Activated CD8-positive, alpha-beta T cell treated with anti-CD3 and anti-CD28 coated beads, Interleukin-2, amount 10 ng/mL, durations not matched to agents 7 days and 5 days (primary cell): ENCODE measurements at places on chromosomes 1 and 21.

GRCh38 chr1:152630596-152630995 lies 7.7 kb upstream of the LCE3A start:
- DNase-seq, result no peak

DNA sequence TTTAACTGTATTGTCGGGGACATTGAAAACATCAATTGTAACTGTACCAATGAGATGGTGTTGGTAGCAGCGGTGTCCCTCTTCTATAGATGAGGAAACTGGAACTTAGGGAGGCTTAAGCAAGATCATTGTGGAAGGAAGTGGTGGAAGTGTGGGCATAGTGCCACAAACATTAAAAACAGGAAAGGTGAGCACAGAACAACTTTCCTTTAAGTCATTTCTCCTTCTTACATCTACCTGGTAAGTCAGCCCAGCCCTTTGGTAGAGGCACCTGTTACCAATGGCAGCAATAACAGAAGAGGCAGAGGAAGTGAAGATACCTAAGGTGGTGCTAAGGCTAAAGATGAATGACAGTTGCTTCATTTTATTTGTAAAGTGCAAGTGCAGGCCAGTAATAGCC lies 12.0 kb upstream of the CTSS start:
- no peak for DNase-seq

GRCh38 chr1:169970114-169970513 lies 76.4 kb upstream of the SCYL3 start:
- no peak for DNase-seq

- DNase-seq, result no peak
These were observed 11.2 kb upstream of the ZNF670 start for GRCh38 chr1:247089616-247090375.

- no peak for DNase-seq
These were observed 86.7 kb downstream of the PROX1 start for GRCh38 chr1:214074477-214074876.

- no peak for DNase-seq
These were observed 62.9 kb downstream of the TEX35 start for GRCh38 chr1:178575611-178576361.

DNA sequence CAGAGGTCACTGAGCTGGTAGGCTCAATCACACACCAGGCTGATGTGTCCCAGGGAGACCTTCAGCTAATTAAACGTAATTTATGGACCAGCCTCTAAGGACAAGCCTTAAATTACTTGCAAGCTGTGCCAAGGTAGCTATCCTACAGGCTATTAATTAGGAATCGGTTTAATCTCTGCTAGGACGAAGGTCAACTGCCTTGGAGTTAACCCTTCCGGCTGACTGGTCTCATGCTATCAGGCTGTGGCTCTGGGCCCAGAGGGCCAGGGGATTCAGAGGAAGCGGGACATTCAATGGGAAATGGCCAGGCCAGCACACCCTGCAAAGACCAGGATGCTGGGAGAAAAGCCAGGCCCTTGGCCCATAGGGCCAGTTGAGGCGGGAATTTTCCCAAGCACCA lies 19.0 kb downstream of the DHRS3 start:
- DNase-seq, result no peak

DNA sequence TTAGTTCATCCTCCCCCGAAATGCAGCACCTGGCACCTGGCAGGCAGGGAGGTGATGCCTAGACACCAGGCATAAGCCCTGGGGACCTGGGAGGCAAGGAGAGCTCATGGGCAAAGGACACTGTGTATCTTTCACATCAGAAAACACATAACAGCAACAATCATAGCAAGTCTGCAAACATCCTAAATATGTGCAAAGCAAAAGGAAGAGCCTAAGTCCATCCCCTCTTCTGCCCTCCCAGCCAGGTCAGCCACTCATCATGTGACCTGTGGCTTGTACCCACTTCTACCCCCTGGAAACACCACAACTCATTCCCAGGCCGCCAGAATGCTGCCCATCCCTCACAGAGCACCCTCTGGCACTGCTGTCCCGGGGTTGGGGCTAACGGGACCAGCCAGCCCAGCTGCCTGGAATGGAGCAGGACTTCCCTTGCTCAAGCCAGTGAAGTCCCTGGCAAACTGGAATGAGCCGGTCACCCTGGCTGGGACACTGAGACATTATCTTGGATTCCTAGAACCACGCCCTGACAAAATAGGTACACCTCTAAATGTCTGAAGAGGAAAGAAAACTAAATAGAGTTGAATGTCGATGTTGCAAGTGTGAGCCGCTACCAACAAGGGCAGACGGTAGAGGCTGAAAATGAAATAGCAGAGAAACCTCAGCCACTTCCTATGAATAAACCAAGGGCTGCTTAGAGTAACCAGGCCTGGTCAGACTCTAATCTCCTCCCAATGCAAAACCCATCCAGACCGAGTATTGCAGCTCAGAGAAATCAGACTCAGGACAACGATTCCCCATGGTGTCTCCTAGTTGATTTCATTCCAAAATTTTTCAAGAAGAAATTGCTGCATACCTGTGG lies 29.4 kb downstream of the TMPRSS2 start:
- DNase-seq, result no peak

- no peak for DNase-seq
These were observed 216.3 kb upstream of the CAMK1G start for GRCh38 chr1:209367061-209367772.

GRCh38 chr1:156062189-156062588 lies 1.2 kb downstream of the RAB25 start:
- no peak for DNase-seq

DNA sequence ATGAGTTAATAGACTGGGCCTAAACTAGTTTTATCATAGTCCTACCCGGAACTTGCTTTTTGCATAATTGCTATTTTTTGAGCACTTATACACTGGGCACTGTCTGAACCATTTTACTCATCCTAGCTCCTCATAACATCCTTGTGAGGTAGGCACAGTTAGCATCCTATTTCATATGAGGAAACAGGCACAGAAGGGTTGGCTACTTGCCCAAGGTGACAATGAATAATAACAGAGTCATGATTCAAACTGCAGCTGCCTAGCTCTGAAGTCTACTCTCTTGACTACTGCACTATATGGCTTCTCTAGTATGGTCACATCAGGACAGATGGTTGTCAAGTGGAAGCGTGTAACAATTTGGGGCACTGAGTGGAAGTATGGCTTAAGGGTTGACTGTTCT lies 18.2 kb upstream of the RC3H1 start:
- no peak for DNase-seq

DNA sequence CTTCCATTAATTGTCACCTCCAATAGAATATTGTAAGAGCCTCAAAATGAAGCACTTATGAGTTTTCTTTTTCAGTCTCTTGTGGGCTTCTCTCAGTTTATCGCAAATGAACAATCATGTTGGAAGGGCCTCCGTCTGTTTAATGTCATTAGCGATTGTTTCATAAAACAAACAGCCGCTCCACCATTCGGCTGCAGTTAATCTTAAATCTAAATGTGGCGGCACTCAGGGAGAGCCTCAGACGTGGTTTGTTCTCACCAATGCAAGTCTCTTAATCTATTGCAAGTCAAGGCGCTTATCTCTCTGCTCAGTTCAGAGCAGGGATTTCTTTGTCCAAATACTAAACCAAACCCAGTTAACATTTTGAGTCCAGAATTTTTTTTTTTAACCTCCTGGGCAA lies 34.9 kb upstream of the ESRRG start:
- no peak for DNase-seq

- DNase-seq, result no peak
These were observed 407.0 kb downstream of the NPHP4 start for GRCh38 chr1:5585256-5585655.
